ENCODE measurements at places on chromosomes 7 and 10. TPM values are rescaled to one million over a fixed set of nuclear protein-coding genes. Genes with fewer than 3 reads are reported as not detected.

BTBD16 gene
- total RNA-seq: 2.0 TPM

- no peak for DNase-seq
These were observed 421.1 kb upstream of the SORCS1 start for GRCh38 chr10:107585630-107586029.

ENO4 gene
- total RNA-seq: 0.82 TPM

GJD4 gene
- not detected for total RNA-seq

- no peak for DNase-seq
These were observed 437.1 kb upstream of the NPVF start for GRCh38 chr7:25665374-25665773.

Measured in kidney epithelial cell (primary cell).